ENCODE measurements at places on chromosomes 7 and 10.

- no peak for DNase-seq
These were observed 45.8 kb downstream of the GLCCI1 start for GRCh38 chr7:8014399-8014798.

DNA sequence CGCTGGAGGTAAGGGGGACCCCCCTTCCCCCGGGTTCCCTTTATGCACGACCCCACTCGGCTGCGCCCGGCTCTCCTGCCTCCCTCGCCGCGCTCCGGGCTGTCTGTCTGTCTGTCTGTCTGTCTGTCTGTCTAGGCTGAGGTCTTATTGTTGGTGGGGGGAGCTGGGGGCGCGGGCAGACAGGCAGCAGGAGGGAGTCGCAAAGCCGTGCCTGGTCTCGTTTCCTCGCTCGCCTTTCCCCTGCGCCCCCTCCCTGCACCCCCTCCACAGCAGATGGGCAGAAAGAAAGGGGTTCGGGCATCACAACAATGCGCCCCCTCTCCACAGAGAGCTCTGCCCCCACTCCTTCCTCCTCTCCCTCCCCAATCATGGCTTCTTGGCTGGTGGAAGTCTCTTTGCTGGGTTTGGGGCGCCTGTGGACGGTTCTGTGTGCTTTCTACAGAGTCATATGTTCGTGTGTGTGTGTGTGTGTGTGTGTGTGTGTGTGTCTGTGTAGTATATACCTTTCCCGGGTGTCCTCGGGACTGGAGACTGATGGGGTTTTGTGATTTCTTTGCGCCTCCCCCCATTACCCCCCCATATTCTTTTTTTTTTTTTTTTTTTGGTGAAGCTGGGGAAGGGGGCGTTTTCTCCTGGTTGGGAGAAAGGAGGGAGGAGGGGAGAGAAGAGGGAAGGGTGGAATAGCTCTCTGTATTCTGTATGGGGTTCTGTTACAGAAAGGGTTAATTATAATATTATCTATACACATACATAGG lies 1.9 kb downstream of the AUTS2 start:
- peak; percentile 12 for DNase-seq

GRCh38 chr7:158581440-158582088 lies 6.1 kb downstream of the PTPRN2 start:
- DNase-seq: no peak

DNA sequence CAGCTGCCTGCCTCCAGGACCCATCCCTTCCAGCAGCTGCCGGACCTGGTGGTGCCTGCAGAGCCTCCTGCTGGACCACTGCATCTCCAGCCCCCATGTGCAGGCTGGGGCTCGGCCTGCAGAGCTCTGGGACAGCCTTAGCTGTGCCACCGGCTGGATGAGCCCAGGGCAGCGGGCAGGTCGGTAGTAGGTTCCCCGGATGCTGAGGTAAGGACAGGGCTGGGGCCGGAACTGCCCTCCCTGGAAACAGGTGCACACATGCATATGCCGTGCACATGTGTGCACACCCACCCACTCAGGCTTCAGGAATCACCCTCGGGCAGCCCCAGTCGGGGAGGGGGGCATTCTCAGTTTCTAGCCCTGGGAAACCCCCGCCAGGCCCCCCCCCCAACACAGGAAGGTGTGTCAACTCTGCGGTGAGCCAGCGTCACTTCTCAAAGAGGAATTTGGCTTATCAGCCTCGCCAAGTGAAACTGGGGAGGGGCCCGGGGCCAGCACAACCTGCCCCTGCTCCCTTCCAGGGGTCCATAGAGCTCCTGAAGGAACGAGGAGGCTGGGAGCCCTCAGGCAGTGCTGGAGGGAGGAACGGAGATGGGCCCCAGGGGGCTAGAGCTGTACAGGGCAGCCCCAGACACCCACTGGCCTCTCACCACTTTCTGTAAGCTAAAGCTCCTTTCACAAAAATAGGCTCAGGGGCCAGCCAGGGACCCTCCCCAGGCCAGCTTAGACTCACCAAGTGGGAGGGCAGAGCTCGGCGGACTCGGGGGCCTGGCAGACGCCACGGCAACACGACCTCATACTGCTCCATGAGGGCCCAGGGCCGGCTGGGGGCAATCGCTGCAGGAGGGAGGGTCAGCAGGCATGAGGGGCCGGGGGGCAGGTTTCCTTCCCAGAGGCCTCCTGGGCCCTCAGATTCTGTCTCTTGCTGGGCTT lies 1.7 kb downstream of the ADAM8 start:
- peak; percentile 60 for DNase-seq

GRCh38 chr7:128879939-128880746 lies 17.5 kb downstream of the ATP6V1F start:
- DNase-seq: peak; percentile 58

GRCh38 chr10:119348516-119349240 lies 141.3 kb downstream of the GRK5 start:
- no peak for DNase-seq

- DNase-seq: no peak
These were observed 129.9 kb upstream of the LYZL2 start for GRCh38 chr10:30759423-30759822.

- no peak for DNase-seq
These were observed 460.3 kb upstream of the ADARB2 start for GRCh38 chr10:2197663-2198062.

- DNase-seq: peak; percentile 43
These were observed 167.0 kb upstream of the CDK1 start for GRCh38 chr10:60611291-60611747.

DNA sequence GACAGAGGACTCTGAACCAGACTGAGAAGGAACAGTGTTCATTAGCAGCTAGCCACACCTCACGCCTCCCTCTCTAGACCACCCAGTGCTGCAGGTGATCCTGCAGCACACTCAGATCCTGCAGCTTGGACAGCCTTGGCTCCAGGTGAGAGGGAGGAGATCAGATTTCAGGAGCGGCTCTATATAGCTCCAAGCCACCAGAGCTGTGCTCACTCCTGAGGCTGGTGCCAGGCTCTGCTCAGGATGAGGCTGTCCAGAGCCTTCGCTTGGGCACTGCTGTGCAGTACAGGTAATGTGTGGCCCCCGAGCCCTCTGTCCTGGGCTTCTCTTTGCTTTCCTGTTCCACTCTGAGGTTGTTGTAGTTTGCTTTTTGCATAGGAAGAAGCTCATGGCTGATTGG lies 42.4 kb downstream of the C10orf120 start:
- no peak for DNase-seq

DNA sequence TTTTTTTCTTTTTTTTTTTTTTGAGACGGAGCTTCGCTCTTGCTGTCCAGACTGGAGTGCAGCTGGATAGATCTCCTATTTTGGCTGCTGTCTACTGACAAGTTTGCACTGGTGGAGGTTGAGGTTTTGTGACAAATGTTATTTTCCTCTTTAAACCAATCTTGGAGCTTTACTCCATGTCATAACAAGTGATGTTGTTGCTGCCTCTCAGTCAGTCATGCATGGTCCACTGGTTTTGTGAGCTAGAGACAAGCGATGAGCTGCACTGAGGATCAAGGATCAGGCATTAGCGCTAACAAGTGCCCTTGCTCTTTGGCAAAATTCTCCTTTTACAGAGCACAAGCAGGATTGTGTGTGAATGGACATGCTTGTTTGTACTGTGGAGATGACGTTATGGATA lies 805 bp upstream of the WDFY4 start:
- DNase-seq: no peak

GRCh38 chr7:4099651-4100050 lies 582.4 kb upstream of the FOXK1 start:
- no peak for DNase-seq

DNA sequence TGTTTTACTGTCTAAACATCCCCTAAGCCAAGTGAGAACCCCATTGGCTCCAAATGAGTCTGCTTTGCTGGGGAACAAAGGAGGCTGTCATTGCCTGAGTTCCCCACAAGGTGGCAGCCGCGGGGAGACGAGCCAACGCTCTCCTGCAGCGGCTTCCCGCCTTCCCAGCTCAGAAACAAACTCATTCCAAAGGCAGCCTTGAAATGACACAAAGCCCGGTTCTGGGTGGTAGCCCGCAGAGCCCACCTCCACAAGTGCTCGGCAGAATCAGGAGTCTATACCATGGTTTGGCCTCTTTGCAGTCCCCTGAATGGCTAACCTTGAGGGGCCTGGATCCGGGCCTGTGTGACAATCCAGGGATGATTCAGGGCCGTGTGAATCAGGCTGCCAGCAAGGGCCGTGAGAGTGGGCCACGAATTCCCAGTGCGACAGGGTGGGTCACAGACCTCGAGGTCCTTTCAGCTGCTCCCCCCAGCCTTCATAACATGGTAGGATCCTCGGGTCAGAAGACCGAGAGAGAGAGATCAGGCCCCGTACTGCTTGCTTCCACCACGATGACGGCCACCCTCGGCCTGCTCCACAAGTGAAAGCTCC lies 79.7 kb downstream of the DLG5 start:
- peak; percentile 54 for DNase-seq

DNA sequence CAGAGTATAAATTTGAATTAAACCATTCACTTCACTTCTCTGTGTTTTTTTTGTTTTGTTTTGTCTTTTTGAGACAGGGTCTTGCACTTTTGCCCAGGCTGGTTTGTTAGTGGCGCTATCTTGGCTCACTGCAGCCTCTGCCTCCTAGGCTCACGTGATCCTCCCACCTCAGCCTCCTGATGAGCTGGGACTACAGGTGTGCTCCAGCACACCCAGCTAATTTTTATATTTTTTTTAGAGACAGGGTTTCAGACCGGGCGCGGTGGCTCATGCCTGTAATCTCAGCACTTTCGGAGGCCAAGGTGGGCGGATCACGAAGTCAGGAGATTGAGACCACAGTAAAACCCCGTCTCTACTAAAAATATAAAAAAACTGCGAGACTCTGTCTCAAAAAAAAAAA lies 36.9 kb upstream of the STOX1 start:
- DNase-seq: no peak

- DNase-seq: no peak
These were observed 4.3 kb upstream of the RSBN1L start for GRCh38 chr7:77691892-77692491.

GRCh38 chr7:108454674-108455550 lies 1.3 kb downstream of the NRCAM start:
- no peak for DNase-seq

GRCh38 chr7:73328696-73329095 lies 735 bp downstream of the FKBP6 start:
- no peak for DNase-seq

DNA sequence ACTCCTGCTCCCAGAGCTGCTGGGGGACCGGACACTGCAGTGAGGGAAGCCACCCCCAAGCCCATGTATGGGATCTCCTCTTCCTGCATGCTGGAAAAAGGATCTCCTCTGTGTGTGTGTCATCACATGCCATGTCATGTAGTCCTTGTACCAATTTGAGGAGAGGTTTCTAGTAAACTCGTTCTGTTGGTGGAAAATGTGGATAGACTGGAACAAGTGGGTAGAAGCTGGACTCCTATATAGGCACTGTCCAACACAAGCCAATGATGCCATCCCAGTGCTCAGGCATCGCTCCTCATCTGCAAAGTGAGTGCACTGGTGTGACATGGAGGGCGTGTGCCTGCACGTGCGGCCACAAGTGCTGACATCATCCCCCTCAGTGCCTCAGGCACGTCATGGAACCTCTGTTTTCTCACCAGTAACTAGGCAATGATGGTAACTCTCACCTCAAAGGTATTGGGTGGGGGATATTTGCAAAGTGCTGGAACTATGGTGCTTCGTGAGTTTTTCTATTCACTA lies 19.3 kb downstream of the MYO1G start:
- peak; percentile 42 for DNase-seq

GRCh38 chr10:110574420-110574819 lies 6.9 kb downstream of the SMC3 start:
- DNase-seq: no peak

GRCh38 chr7:75869776-75870379 lies 9.0 kb upstream of the RHBDD2 start:
- no peak for DNase-seq

GRCh38 chr7:116717137-116717536 lies 45.1 kb downstream of the MET start:
- DNase-seq: no peak

DNA sequence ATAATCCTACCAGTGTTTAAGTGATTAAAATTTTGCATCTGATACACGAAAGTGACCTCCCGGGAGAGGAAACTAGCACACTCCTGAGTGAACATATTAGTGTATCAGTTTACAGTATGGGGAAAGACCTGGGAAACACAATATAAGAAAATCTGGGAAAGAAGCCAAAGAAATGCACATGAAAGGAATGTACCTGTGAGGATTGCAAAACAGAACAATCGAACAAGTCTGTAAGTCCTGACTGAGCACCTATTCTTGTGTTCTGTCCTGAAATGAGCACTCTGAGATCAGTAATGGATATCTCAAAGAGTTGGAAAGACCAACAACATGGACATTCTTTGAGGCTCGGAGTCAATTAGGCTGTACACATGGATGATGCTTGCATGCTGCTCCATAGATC lies 554.7 kb downstream of the SORCS3 start:
- DNase-seq: no peak

DNA sequence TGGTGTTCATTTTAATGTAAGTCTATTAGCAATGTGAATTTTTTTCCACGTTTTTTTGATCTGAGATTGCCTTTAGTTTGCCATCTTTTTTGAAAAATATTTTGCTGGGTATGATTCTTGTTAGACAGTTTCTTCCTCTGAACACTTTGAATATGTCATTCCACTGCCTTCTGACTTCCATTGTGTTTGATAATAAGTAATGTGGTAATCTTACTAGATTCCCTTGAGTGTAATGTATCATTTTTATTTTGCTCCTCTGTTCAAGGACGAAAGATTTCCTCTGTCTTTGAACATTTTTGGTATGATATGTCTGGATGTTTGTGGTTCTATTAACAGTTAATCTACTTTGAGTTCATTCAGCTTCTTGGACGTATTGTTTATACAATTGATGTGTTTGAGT lies 371.4 kb downstream of the SUGCT start:
- DNase-seq: no peak

DNA sequence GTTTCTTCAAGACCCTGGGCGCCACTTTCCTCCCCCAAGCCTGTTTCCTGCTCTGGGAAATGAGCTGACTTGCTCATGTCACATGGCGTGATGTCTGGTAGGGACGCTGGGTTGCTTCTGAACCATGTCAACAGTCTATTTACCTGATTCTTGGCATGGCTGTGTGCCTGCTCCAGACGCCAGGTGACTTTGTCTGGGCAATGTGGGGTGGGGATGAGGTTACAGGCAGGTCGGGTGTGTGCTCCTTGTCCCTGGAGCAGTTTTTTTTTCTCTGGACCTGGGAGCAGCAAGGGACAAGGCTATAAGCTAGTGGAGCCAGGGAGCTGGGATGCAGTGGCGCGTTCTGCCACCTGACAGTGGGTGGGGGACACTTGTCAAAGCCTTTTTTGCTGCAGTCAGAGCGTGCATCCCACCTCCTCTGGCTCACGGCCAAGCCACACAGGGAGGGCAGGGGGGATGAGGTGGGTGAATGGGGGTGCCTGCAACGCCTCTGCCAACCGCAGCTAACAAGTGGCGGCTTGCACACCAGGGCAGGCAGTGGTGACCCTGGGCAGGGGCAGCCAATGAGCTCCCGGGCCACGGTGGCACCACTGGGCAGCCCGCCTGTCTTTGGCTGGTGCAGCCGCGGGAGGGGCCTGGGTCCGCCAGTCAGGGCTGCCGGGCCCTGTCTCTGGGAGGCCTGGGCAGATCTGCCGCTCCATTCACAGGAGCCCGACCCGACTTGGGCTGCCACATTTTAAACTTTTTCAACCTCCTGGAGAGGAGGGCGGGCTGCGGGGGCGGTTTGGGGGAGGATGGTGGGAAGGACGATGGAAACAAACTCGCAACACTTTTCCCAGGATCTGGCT lies 22.9 kb downstream of the DNAJB12 start:
- peak; percentile 81 for DNase-seq
